ENCODE measurements at places on chromosomes 5 and 9.
A peak's percentile ranks its signal among the peaks of the same experiment; 100 is the strongest.

DNA sequence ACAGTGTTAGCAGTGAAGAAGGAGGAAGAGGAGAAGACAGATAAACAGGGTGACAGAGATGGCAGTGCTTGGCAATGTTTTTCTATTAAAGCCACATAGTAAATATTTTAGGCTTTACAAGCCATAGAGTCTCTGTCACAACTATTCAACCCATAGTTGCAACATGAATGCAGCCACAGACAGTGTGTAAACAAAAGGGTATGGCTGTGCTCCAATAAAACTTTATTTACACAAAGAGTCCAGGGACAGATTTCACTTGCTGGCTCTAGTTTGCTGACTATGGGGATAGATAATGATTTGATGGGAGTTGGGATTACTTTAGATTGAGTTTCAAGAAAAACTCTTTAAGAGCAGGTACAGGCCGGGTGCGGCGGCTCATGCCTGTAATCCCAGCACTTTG lies 224.8 kb upstream of the SEMA6A start:
- DNase-seq: no peak

DNA sequence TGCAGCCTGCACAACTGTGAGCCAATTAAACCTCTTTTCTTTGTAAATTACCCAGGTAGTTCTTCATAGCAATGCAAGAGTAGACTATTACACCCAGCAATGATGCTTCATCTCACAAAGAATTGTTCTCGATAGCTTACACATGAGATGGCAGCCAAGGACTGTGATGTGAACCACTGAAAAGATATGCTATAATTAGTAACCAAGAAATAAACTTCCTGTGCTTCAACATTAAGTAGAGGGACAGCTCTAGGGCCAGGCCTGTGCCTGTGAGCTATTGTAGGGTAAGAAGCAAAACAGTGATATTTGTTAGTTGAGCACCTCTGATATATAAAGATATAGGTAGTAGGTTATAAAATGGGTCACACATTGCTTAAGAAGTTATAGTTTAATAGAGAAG lies 41.8 kb upstream of the DPYSL3 start:
- DNase-seq: no peak

DNA sequence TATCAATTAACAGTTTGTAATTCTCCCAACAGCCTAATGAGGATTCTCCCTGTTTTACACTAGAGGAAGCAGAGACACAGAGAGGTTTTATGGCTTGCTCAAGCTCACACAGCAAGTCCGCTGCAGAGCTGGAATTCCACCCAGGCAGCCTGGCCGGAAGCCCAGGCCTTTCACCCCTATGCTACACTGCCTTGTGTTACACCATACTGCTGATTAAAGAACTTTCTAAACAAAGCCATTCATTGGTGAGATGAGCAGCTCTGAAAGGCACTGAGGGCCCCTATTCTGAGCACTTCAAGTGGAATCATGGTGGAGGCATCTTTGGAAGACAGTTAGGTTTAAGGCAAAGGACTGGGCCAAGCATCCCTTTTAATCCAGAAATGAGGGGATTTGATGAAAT lies 14.7 kb upstream of the LARP1 start:
- DNase-seq: no peak

GRCh38 chr5:31027721-31028120 lies 165.8 kb upstream of the CDH6 start:
- DNase-seq: no peak

GRCh38 chr5:54867310-54867944 lies 118.0 kb downstream of the ESM1 start:
- DNase-seq: no peak

DNA sequence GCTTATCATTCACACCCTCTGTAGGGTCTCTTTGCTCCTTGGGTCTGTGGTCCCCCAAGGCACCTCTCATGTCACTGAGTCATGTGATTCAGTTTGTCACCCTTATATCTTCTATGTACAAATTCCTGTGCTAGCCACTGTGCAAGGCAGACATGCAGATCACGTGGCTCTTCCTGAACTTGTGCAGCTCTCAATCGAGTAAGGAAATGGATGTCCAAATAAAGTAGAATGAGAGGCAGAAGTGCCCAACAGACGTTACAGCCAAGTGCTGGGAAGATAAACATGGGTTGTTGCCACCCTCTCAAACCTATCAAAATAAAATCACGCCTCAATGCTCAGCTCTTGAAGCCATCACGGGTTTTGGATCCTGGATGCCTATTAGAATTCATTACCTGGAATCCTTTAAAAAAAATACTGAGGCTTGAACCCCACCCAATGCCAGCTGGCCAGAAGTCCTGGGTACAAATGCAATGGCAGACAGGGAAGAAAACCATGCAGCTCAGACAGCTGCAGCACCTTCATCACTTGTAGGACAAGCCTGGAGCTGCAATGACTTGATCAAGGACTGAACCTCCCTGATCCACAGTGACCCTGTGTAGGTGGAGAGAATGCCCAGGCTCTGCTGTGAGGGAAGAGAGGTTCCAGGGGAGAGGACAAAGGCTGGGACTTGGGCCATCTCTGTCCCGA lies 228.7 kb upstream of the DAP start:
- no peak for DNase-seq

DNA sequence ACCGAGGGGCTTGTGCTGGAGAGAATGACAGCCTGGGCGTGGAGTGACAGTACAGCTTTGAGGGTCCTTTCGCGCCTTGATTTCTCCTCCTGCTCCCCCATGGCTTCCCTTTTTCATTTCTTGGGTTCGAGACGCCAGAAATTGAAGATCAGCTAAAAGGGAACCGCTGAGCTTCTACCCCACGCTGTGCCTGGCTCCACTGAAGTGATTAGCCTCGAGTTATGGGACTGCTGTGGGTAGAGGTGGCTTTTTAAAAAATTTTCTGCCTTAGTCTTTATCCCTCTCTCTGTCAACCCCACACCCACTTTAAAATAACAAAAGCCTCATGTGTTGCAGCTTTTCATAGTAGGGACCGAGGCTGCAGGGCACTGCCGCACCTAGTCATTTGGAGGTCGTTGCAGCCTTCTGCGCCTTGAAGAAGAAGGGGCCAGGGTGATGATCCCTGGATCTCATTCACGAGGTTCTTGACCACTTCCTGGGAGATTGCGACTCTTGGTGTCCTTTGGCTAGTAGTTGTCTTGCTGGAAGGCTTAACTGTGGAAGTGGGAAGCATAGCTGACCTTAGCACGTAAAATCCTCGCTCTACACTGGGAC lies 603 bp downstream of the PPIP5K2 start:
- DNase-seq: no peak

- DNase-seq: no peak
These were observed 13.9 kb upstream of the KIF12 start for GRCh38 chr9:114112778-114113584.

DNA sequence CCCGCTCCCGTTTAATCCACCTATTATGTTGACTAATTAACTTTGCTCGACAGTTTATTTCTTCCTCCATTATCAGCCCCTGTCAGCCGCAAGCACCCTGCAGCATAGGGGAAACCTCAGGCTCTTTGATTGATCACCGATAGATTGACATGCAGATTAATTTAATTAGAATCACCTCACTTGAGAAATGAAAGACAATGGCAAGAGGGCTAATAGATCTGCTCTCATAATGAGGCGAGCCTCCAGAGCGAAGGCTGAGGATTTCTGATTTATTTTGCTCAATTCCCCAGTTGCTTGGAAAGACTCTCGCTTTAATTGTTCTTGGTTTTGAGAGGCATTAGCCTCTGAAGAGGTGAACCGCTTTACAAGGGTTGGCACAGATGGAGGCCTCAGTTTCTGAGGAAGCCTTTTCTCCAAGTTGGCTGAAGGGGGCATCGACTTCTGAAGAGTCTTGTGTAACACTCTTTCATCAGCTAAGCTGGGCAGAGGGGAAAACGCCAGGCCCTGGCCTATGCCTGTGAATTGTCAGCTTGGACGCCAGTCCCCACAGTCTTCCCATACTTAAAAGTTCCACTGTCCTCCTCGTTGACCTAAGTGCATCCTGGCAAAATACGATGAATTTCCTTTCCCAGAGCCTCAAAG lies 275.4 kb downstream of the EBF1 start:
- no peak for DNase-seq

DNA sequence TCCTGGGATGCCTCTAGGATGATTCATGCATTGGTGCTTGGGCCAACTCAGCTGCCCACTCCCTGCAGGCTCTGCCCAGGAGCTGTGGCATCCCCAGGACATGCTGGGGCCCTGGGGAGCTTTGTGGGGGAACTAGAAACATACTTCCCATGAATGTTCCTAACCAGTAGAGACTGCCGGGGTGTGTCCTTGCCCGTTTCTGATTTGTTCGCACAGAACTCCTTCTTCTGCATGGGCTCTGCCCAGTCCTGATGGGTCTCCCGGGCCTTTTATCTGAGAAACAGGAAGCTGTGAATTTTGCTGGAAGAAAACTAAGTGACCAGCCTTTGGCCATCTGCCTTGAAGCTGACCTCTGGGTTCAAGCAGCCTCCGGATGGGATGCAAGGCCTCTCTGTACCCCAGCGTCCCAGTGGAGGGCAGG lies 71.6 kb upstream of the RNU6ATAC start:
- DNase-seq: peak; percentile 25

DNA sequence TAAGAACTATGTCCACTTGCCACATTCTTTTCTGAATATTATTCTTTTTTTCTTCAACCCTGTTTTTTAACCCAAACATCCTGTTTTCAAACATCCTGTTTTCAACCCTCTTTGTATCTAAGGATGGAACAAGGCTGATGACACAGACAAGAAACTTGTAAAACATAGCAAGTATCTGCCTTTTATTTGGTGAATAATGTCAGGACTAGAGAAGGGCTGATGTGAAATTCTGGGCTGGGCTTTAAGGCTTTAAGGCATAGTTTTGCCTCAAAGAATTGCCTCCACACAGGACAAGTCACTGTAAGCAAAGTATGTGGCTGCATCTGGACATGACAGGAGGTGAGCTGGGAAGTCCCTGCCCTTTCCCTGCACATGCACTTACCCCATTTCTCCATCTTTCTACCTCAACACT lies 42.5 kb upstream of the RIC1 start:
- DNase-seq: peak; percentile 13

DNA sequence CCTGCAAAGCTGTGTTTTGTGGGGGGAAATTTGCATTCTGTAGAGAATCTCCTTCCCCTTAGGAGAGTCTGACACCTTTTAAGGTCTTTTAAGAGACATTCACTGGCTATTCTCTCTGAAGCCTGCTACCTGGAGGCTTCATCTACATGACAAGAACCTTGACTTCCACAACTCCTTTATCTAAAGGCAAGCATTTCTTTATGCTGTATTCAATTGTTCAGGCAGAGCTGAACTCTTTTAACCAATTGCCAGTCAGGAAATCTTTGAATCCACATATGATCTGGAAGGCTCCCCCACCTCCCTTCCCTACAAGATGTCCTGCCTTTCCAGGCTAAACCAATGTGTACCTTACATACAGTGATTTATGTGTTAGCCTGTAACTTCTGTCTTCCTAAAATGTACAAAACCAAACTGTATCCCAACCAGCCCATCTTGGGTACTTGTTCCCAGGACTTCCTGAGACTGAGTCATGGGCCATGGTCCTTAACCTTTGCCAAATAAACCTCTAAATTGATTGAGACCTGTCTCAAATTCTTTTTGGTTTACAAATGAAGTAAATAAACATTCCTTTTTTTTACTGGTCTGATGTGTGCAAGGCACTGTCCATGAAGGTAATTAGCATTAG lies 9.9 kb downstream of the C9orf85 start:
- DNase-seq: no peak

DNA sequence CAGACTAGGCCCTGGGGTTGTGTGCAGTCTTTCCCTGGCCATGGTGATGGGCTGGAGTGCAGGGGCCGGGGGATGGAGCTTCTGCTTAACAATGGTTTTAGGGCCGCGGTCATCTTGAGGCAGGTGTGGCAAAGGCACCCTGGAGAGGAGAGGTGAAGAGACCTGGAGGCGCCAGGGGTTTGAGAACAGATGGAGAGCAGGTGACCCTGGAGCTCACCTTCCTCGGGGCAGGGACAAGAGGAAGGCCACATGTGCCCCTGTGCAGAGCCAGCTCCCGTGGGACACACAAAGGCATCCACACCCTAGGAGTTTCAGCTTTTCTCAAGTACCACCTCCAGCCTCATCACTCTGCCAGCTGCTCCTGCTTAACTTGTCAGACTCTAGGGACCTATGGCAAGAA lies 46.4 kb upstream of the SH3GL2 start:
- DNase-seq: no peak

DNA sequence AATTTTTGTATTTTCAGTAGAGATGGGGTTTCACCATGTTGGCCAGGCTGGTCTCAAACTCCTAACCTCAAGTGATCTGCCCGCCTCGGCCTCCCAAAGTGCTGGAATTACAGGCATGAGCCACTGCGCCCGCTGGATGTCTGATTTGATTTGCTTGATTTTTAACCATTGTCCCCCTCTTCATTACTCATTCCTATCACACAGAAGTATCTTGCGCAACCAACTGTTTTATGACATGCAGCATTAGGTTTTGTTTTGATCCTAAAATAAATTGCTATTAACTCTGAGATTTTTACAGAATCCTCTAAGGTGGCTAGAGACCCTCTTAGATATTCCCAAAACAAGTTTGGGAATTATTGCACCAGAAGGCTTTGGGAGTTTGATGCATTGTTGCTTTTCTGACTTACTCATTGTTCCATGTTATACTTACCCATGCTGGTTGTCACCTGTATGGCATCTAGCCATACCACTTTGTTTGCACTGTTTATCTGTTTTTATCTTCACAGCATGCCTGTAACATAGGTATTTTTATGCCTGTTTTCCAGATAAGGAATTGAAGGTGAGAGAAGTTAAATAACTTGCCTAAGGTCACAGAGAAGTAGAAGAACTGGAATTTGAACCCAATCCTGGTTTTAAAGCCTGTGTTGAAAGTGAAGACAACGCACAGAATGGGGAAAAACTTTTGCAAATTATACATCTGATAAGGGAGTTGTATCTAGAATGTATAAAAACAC lies 35.9 kb upstream of the PWWP2A start:
- DNase-seq: no peak

- DNase-seq: peak; percentile 79
These were observed 503.6 kb upstream of the PAPPA start for GRCh38 chr9:115649991-115650472.

DNA sequence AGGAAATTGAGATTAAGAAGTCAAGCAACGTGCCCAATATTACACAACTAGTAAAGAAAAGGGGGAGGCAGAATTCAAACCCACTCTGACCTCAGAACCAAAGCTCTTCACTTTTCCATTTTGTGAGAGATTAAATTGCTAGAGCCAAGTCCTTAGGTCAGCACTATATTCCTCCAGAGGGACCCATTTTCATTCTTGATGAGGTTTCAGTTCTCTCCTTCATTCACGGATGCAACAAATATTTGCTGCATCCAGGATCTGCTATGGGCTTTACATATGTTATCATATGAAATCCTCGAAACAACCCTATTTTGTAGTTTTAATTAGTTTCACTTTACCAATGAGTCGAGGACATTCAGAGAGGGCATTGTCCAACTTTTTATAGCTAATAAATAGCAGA lies 239.2 kb downstream of the EFNA5 start:
- DNase-seq: no peak
